ENCODE measurements at places on chromosomes 3 and 15. TPM values are rescaled to one million over a fixed set of nuclear protein-coding genes. Genes with fewer than 3 reads are reported as not detected.

The CX3CR1 gene
- not detected for total RNA-seq

DNA sequence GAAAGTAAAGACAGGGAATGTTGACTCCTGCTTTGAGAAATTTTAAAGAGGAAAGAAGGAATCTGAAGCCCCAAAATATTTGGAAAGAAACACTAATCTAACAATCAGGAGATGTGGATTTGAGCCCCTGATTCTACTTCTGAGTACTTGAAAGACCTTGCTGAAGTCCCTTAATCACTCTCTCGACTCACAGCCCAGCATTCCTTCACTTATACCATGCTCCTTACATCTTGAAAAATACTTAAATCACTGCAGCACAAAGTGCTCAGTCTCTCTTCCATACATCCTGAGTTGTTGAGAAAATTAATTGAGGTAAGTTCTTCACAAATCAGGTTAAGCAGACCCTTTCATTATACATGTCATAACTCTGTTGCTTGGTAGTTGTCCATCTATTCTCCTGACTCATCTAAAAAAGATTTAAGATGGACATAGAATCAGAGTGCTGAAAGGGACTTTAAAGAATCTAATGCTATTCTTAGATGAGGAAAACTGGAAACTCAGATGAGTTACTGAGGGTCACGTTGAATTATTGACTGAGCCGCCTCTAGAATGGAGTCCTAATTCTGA, 72.8 kb upstream of the THSD4 start:
- H3K4me1 ChIP-seq: peaks cover 11% of the 10 kb centered on the region
- no peaks in the 10 kb centered on the region for H3K27me3 ChIP-seq
- DNase-seq: peak; percentile 34
- no peak overlapping the region for H3K4me3 ChIP-seq

GRCh38 chr3:189457201-189457607, 174.0 kb upstream of the TP63 start:
- no peak overlapping the region for H3K27ac ChIP-seq
- no peaks in the 10 kb centered on the region for H3K4me1 ChIP-seq
- H3K4me3 ChIP-seq: no peak overlapping the region
- no peaks in the 10 kb centered on the region for H3K27me3 ChIP-seq

GRCh38 chr3:132395126-132395525, 22.2 kb upstream of the DNAJC13 start:
- no peaks in the 10 kb centered on the region for H3K4me1 ChIP-seq
- no peak overlapping the region for H3K27ac ChIP-seq
- H3K4me3 ChIP-seq: no peak overlapping the region
- no peaks in the 10 kb centered on the region for H3K27me3 ChIP-seq

DNA sequence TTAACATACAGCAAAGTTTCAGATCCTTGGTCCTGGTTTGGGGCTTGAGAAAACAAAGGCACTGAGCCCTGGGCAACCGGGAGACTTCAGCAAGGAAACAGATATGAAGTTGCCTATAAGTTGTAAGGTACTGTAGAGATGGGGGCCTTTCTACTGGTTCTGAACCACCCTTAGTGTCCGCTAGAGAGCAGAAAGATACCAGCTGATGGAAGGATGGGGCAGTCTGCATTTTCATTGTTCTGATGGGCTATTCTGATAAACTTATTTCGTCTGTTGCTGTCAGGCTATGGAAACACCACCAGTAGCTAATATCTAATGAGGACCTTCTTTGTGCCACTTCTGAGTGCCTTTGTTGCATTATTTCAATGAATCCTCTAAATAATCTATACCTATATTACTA, 38.7 kb downstream of the FGD5 start:
- H3K36me3 ChIP-seq: no peaks in the 10 kb centered on the region
- no peak overlapping the region for H3K4me3 ChIP-seq
- H3K27me3 ChIP-seq: no peaks in the 10 kb centered on the region
- DNase-seq: no peak
- no peaks in the 10 kb centered on the region for H3K4me1 ChIP-seq
- no peak overlapping the region for H3K27ac ChIP-seq

GRCh38 chr3:141255846-141256261, 24.2 kb downstream of the PXYLP1 start:
- no peak overlapping the region for H3K27ac ChIP-seq
- no peaks in the 10 kb centered on the region for H3K36me3 ChIP-seq
- H3K4me1 ChIP-seq: no peaks in the 10 kb centered on the region
- no peak overlapping the region for H3K4me3 ChIP-seq

GRCh38 chr3:144821583-144821982, 850.0 kb downstream of the DIPK2A start:
- DNase-seq: peak; percentile 1
- no peak overlapping the region for H3K4me3 ChIP-seq
- no peaks in the 10 kb centered on the region for H3K27me3 ChIP-seq

DNA sequence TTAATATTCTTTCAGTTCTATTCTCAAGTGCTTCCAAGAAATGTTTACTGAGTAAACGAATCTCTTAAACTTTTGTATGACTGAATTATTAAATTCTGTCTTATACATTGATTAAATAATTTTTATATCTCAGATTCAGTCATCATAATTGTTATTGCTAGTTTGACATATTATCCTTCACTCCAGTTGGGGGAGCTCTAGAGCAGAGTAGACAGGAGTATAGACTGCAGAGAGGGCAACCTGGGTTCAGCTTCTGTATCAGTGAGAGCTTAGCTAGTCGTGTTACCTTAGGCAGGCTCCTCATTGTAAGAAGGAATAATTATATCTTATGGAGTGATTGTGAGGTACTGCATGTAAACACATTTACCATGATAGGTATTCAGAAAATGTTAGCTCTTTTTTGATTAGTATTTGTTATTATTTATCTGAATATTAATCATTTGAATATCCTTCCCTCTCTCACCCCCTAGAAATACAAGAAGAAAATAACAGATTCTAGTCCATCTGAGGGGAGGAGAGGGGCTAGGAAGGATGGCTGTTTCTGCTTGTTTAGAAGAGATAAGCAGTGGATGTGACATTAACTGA, 31.0 kb upstream of the ZCWPW2 start:
- peak; percentile 38 for DNase-seq
- no peak overlapping the region for H3K27ac ChIP-seq
- no peaks in the 10 kb centered on the region for H3K36me3 ChIP-seq
- H3K4me3 ChIP-seq: no peak overlapping the region
